RPMI8226 (cell line): ENCODE measurements at places on chromosomes 11 and 22.

GRCh38 chr11:18522388-18522787 lies 4.4 kb downstream of the TSG101 start:
- no peak for DNase-seq

DNA sequence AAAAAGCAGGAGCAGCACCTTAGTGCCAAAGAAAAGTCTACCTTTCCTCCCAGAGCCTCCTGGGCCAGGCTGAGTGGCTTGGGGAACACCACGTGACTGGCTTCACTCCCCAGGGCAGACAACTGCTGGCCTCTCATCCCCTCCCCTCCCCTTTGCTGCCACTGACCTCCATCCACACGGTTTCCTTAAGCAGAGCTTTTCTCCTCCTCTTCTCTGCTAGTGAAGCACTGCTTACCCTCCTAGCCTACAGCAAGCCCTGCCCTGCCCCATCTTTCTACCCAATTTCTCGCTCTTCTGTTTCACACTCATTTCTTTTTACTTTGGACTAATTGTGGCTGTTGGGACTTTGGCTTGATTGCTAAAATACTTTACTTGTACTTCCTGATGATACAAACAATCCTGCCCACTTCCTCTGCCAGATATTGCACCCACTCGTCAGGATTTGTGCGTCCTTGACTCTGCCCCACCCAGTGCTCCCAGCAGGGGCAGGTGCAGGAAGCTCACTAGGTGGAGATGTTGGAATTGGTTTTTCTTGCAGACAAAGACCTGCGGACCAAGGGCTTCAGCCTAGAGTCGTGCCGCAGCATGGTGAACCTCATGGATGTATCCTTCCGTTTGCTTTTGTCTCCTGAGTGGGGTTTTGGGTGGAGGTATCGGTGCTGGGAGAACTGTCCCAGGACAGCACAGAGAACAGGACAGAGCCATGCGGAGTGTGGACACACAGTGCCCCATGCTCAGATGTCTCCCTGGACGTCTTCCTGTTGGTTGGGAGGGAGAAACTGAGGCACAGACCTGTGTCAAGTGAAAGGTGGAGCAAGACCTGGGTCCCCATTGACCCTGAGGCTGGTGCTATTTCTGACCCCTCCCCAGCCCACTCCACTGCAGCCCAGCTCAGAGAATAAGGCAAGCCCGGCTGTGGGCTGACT lies 27.3 kb downstream of the CAPN1 start:
- no peak for DNase-seq

- no peak for DNase-seq
These were observed 1.4 kb downstream of the KDM2A start for GRCh38 chr11:67120456-67120855.

DNA sequence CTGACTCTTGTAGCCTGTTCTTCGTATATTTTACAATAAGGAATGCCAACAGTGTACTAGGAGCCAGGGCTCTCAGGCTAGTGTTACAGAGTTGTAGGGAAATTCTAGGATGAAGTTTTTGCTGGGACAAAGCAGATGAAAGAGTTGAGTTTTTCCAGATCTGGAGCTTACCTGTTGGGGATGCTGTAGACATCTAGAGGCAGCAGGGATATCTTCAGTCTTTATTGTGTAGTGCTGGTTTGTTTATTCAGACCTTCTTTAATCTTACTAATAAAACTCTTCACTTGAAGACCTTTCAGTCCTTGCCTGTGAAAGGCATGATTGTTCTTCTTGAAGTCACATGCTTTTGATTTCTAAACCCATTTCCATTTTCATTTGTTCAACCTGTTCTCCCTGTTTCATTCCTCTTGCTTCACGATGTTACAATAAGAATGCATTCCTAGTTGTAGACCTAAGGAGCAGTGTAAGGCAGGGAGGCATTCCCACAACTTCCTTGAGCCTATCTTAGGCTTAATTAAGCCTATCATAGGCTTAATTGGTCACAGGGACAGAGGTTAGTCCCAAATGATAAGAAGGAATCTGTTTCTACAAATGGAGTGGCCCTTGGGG lies 7.9 kb upstream of the SLC37A2 start:
- no peak for DNase-seq

DNA sequence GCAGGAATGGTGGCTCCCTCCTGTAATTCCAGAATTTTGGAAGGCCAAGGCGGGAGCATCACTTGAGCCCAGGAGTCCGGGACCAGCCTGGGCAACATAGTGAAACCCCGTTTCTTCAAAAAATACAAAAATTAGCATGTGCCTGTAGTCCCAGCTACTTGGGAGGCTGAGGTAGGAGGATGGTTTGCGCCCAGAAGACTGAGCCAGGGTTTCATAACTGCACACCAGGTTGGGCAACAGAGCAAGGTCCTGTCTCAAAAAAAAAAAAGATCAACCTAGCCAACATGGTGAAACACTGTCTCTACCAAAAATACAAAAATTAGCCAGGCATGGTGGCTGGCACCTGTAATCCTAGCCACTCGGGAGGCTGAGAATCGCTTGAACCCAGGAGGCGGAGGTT lies 6.4 kb downstream of the A4GALT start:
- no peak for DNase-seq

- peak; percentile 8 for DNase-seq
These were observed 511 bp downstream of the DGKZ start for GRCh38 chr11:46347637-46348311.

DNA sequence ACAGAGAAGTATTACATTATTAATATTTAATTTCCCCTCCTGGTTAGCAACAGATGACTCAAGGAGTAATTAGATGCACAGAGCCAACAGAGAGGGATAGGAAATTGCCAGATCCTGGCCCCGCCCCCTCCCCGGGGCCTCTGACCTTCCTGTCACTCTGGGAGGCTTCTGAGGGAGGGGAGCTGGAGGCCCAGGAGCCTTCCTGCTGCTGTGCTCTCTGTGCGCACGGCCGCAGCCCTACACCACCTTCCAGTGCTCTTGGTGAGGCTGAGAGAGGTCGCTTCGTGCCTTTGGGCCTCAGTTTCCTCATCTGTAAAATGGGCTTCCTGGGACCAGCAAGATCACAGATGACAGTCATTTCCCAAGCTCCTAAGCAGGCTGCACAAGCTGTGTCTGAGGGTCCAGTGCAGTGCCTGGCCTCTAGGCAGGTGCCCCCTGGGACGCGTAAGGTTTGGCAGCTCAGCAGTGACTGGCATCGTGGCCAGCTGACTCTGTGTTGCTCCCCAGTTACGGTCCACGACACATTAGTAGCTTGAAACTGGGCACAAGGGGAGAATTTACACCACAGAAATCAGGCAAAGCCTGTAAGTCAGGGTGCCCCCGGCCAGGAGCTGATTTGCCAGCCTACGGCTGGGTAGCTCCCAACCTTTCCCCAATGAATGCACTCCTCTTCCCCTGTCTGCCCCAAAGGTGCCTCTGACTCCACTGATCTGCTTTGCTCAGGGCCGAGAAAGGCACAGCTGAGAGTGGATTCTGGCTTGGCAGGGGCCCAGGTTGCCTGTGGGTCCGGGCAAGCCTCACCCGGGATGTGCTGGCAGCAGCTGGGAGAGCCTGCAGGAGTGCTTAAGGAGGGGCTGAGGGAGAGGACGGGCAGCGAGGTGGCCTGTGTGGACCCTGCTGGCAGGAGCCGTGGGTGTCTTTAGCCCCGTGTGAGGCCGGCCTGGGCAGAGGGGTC lies 2.3 kb downstream of the ADORA2A start:
- peak; percentile 90 for DNase-seq

GRCh38 chr11:37972691-37973090 lies 1374.7 kb upstream of the RAG2 start:
- no peak for DNase-seq

DNA sequence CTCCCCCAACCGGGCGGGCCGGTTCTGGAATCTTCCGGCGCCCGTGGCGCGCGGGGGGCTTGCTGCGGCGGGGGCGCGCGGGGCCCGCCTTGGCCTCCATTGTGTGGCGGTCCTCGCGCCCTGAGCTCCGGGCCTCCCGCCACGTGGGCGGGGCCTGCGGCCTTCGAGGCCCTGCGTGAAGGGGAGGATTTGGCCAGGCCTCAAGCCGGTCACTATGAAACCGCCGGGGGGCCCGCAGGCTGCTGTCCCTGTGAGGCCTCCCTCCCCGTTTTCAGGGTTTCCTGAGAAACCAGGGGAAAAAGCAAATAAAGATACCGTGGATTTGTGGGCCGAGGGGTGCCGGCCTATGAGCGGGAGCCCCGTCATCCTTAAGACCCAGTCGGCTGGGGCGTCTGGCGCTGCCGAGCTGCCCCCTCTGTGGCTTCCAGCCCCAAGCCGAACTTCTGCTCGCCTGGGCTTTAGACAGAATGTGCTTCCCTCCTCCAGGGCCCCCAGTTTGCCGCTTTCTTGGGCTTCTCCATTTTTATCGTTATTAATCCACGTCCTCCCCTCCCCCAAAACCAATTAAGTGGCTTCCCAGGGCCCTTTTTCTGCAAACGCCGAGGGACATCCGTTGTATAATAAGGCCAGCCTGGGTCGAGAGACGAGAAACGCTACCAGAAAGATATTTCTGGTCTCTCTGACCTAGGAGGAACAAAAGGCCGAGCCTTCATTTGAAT lies 602 bp downstream of the EWSR1 start:
- DNase-seq, result peak; percentile 72

GRCh38 chr22:24106385-24107381 lies 74.6 kb upstream of the SUSD2 start:
- peak; percentile 14 for DNase-seq

DNA sequence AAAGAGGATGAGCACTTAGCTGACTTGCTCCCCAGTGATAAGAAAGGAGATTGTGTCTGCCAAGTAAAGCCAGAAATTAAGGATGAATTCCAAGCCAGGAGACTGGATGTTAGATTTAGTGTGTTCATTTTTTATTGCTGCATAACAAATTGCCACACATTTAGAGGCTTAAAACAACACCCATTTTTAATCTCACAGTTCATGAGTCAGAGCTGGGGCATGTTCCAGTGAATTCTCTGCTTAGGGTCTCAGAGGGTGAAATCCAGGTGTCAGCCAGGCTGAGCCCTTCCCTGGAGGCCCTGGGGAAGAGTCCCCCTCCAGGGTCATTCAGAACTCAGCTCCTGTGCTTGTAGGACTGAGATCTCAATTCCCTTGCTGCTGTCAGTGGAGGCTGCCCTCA lies 352.8 kb downstream of the BUD13 start:
- DNase-seq, result no peak

GRCh38 chr11:32899438-32899837 lies 6.8 kb downstream of the QSER1 start:
- DNase-seq, result no peak

DNA sequence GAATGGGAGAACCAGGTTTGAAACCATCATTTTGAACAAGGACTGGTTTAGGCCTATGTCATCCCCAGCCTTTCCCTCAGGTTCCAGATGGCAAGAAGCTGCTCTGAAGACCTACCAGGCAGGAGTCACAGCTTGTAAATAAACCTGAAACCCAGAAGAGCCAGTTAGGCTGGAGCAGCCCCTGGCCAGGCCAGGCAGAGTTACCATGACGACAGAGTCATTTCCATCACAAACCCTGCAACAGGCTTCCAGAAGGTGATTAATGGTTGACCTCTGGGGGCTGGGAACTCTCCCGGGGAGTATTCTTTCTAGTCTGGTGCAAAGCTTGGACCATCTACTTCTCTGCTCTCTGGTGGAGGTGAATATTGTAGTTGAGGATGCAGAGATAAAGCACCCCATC lies 164.1 kb upstream of the NCAM1 start:
- DNase-seq, result no peak

- peak; percentile 57 for DNase-seq
These were observed 23.2 kb downstream of the CAPN1 start for GRCh38 chr11:65204646-65205601.

DNA sequence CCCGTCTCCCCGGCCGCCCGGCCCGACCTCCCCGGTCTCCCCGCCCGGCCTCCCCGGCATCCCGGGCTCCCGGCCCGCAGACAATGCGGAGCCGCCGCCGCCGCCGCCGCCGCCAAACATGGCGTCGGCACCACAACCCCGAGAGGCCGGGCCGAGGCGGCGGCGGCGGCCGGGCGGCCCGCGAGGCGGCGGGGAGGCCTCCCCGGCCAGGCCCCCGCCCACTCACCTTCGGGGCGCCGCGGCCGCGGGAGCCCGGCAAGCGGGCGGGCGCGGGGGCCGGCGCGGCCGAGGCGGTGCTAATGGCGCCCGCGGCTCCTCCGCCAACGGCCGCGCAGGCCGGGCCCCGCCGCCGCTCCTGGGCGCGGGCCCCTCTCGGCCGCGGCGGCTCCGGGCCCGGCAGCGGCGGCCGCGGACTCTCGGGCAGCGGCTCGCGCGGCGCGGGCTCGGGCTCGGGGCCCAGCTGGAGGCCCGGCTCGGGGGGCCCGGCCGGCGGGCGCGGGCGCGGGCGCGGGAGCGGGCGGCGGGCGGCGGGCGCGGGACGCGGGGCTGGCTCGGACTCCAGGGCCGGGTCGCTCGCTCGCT lies 311 bp downstream of the BRD1 start:
- peak; percentile 28 for DNase-seq

- no peak for DNase-seq
These were observed 108.9 kb upstream of the NCAM1 start for GRCh38 chr11:112852143-112852866.

- peak; percentile 83 for DNase-seq
These were observed 76.2 kb upstream of the TTLL12 start for GRCh38 chr22:43262990-43263644.

GRCh38 chr11:119447664-119448242 lies 24.8 kb upstream of the THY1 start:
- DNase-seq, result no peak

DNA sequence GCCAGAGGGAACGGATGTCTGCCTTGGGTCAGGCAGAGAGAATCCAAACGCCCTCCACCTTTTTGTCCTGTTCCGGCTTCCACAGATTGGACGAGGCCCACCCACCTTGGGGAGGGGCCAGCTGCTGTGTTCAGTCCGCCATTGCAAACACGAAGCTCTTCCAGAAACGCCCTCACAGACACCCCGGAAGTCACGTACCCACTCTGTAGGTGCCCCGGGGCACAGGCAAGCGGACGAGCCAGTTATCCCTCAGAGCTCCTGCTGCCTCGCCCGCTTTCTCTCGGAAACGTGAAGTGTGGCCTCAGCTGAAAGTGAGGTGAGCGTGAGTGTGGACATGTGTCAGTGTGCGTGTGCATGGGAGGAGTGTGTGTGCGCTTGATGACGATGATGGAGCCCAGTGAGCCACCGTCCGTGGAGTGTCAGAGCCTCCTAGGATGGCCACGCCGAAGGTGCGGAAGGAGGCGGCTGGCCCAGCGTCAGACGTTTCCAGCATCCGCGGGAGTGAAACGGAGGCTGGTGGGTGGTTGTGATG lies 869.2 kb downstream of the TBC1D22A start:
- DNase-seq, result peak; percentile 82

DNA sequence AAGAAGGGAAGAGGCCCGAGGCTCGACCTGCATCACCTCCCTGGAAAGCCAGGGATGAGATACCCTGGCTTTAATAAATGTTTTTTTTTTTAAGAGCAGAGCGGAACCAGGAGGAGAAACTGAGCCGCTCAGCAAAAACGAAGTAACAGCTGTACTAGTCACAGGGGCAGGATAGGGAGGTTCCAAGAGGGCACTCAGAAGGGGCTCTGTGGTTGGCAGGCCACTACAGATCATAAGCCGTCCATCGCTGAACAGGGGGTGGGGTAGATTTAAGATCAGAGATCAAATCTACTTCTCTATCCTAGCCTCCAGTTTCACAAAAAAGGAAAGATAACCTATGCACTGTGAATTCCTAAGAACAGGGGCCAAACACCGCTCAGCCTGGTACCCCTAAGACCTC lies 625 bp downstream of the EIF3D start:
- peak; percentile 62 for DNase-seq

GRCh38 chr22:50612168-50612527 lies 11.6 kb downstream of the MAPK8IP2 start:
- DNase-seq, result no peak

GRCh38 chr11:78331711-78332110 lies 85.9 kb downstream of the GAB2 start:
- DNase-seq, result no peak
